ENCODE measurements at places on chromosomes 11 and 22.

- peak; percentile 16 for DNase-seq
These were observed 50.9 kb downstream of the APIP start for GRCh38 chr11:34865261-34865660.

DNA sequence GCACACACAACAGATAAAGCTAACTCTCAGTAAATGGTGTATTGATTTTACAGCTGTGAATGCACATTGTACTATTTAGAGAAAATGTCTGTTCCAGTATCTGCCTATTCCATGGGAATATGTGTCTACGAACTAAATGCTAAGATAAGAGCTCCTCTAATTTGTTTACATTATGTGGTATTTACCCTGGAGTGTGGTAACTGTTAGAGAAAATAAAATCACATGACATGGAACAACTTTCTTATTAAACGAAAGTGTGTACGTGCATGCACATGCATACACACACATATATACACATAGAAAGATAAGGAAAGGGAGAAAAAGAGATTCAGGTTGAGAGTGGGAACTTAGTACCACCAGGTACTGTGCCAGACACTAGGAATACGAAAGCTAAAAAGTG lies 1151.7 kb upstream of the TENM4 start:
- DNase-seq, result no peak

- peak; percentile 75 for DNase-seq
These were observed 8.6 kb upstream of the MMP8 start for GRCh38 chr11:102733232-102733875.

DNA sequence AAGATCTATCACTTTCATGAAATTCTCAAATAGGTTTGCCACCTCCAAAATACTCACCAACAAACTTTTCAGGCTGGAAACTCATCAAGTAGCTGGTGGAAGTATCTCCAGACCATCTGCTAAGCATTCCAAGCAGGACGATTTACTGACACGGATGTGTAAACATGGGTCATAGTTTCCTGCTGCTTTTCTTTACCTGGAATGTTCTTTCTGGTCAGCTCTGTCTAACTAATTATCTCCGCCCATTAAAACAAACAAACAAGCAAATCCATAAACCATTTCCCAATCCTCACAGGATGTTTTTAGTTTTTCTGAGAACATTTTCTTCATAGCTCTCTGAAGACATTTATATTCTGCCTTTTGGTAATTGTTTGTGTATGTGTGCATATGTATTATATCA lies 397.0 kb downstream of the METTL15 start:
- DNase-seq, result no peak

- no peak for DNase-seq
These were observed 17.1 kb upstream of the TPH1 start for GRCh38 chr11:18063125-18063524.

DNA sequence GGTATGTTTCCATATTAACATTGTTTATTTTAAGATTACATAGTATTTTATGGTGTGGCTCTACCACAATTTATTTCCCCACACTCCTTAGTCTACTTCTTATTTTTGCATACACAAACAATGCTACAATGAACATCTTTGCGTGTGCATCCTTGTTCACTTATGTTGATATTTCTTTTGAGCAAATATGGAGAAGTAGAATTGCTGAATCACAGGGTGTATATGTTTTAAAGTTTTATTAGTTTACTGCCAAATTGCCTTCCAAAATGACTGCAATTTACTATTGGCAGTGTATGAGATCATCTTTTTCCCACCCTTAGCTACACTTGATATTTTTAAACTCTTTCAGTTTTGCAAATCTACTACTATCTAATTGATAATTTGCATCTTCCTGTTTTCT lies 38.7 kb upstream of the FAR1 start:
- DNase-seq, result no peak

DNA sequence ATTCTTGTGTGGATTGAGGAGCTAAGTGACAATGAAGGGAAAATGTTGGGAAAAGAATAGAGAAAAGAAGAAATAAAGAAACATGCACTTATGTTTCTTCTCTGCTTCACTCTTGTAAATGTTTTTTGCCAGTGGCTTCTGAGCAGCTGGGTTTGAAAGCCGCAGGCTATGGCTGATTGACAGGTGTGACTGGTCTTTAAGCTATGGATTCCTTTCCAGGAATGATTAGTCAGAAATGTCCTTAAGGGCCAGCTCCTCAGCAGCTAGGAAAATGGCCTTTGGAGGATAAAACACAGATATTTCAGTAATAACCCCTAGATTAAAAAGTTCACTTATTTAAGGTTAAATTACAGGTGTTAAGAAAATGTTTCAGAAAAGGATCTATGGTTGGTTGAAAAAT lies 6.5 kb upstream of the USP28 start:
- DNase-seq, result no peak

DNA sequence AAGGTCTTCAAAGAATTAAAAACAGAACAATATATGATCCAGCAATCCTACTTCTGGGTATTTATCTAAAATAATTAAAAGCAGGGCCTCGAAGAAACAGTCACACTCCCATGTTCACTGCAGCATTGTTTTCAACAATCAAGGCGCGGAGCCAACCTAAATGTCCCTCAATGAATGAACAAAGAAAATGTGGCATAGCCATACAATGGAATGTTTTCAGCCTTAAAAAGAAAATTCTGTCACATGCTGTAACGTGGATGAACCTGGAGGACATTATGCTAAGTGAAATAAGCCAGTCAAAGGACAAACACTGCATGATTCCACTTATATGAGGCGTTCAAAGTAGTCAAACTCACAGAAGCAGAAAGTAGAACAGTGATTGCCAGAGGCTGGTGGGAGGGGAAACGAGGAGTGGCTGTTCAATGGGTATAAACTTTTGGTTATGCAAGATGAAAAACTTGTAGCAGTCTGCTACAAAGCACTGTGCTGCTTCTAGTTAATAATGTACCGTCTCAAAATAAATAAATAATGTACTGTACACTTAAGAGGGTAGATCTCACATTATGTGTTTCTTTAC lies 41.2 kb downstream of the SNX19 start:
- no peak for DNase-seq

GRCh38 chr22:25802018-25802417 lies 60.0 kb downstream of the MYO18B start:
- no peak for DNase-seq

DNA sequence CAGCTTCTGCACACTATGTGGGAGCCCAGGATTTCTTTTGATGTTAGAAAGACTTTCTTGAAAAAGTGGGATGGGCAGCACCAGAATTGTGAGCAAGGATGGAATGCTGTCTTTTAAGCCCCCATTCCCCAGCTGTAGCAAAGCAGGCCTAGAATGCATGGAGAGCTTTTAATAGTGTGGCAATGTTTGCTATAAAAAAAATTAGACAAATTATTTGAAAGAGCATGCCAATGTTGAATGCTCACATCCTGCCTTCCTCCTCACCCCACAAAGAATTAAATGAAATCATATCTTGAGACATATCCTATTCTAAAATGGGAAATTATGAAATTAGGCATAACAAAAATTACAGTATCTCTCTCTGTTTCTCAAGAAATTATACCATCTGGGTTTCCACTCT lies 154.7 kb downstream of the C11orf91 start:
- no peak for DNase-seq

GRCh38 chr11:72735495-72736027 lies 16.6 kb downstream of the ARAP1 start:
- DNase-seq, result peak; percentile 54

DNA sequence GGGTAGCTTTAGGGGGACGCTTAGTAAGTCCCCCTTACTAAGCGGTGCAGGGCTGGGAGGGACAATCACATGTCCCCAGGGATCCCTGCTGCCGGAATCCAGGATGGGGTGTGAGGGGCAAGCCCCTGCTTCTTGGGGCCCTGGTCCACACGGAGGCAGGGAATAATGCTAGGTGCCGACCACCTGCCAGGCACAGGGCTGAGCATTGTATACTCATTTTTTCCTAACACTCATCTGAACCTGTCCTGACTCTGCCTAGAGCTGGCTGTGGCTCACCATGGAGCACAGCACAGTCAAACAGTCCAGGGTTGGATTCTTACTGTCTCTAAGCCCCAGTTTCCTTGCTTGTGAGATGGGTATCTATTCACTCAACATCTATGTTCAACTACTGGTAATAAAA lies 1.4 kb upstream of the LTBP3 start:
- DNase-seq, result no peak

DNA sequence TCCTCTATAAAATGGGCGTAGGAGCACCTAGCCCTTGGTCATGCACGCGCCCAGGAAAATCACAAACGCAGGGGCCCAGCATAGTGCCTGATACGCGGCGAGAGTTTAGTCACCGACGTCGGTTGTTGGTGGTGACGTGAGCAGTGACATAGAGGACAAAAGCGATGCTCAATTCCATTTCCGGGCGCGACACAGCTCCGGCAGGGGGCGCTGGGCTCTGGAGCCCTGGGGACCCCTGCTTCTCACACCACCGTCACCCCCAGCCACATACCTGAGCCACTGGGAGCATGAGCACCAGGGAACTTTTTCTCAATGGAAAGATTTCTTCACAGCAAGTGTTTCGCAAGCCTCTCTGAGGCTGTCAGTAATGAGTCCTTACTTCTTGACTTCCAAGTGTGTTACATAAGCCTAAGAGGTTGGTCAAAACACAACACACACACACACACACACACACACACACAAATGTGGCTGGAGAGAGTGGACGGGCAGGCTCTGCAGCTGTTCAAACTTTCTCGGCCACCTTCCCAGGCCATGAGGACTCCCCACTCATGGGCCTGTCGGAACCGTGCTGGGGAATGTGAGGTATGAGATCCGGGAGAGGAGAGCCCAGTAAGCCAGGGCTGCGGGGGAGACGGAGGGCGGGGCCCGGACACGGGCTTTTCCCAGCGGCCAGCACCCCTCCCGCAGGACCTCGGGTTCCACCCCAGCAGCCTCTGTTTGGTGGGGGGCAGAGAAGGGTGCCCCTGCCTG lies 36.9 kb upstream of the LINC01488 start:
- DNase-seq, result peak; percentile 90

- DNase-seq, result no peak
These were observed 8.5 kb downstream of the NTM start for GRCh38 chr11:131378931-131379330.

DNA sequence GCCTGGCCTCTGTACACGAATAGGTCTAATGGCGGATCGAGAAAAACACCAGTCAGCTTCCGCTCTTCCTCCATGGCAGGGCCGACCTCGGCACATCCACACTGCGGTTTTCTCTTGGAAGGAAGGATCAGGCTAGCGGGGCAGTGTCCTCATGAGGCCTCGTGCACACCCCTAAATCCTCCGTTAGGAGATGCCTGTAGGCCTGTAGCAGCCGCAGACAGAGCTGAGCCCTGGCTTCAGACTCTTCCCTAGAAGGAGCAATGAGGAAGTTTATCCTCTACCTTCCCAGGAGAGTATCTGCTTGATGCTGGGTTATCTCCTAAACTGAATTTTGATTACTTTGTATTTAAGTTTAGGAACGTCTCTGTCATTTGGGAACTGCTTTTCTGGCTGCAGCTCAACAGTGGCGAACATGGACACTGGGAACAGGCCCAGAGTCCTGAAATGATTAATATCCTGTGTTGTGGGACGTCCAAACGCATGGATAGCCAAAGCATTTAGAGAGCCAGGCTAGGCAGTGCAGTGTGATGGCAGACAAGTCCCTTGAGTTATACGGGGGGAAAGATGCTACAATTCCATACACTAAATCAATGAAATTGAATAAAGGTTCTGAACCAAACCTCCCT lies 16.5 kb upstream of the BMAL1 start:
- DNase-seq, result no peak

DNA sequence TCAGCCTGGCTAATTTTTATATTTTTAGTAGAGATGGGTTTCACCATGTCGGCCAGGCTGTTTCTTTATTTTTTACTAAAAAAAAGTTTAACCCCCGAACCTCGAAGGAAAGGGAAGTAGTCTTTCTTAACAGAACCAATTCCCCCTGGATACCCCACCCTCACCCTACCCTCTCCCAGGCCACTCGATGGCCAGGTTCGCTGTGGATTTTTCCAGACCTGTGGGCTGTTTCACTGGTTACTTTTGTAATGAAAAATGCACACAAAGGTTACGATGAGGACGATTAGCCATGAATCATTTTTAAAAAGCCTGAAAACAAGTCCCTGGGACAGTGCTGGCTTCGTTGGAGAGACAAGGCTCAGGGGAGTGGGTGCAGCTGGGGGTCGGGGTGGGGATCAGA lies 2.5 kb downstream of the TSPO start:
- DNase-seq, result peak; percentile 68

All from inflammatory macrophage treated with lipopolysaccharide for 4 hours (primary cell).